ENCODE measurements at places on chromosomes 1 and 21.

DNA sequence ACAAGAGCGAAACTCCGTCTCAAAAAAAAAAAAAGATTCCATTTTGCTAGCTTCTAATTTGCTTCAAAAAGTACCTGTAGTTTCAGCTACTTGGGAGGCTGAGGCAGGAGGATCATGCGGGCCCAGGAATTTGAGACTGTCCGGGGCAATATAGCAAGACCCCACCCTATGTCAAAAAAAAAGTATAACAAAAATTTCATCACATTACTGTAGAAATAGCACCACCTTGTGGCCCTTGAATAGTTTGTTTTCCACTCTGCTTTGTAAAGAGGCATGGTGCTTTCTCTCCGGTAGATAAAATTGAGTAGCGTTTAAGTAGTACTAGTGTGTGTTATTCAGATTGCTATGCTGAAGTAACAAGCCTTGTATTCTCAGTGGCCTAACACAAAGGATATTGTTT lies 18.2 kb upstream of the MSTO1 start:
- DNase-seq = peak; percentile 29

- no peak for DNase-seq
Observed at GRCh38 chr1:190595438-190595837, 117.8 kb upstream of the BRINP3 start.

DNA sequence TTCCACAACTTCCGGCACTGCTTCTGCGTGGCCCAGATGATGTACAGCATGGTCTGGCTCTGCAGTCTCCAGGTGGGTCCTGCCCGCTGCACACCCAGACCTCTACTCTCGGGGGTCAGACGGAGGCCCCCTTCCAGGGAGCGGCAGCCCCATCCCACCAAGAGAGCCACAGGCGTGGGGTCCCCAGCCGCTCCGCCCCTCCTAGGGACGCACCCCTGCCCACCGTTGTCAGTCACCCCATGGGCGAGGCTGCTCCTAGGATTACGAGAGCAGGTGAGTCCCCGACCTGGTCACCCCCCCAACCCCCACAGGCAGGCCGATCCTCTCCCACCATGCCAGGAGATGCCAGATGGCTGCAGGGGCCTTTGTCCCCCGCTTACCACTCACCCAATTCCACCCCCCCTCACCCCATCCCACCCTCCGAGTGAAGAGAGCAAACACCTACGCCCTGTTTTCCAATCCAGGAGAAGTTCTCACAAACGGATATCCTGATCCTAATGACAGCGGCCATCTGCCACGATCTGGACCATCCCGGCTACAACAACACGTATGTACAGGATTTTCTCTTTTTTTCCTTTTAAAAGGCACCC lies 107.0 kb downstream of the PDE9A start:
- no peak for DNase-seq

- DNase-seq = no peak
Observed at GRCh38 chr1:81730881-81731280, 69.9 kb upstream of the ADGRL2 start.

DNA sequence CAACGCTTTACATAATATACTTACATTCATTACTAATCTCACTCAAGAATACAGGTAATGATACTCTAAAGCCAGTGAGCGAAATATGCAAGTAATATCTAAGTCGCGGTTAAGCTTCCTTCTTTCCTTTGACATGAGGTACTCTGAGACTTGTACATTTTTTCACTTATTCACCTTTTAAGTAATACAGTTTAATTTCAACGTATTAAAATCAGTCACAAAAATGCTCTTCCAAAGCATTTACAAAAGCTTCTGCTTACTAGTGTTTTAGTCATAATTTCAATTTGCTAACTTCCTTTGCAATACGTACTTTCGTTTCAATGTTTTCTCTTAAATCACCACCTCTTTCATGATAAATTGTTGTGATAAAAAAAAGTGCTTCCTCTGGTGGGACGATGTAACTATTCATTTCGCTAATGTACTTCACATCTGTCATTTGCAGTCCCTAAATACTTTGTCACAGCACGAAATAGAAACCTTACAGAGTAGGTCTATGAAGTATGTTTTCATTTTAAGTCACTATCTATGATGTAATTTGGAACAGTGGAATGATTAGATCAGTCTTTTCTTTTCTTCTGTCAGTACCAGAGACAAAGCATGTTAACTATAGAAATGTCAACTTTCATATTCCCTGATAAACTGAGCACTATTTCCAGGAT lies 34.0 kb upstream of the ADGRL4 start:
- no peak for DNase-seq

DNA sequence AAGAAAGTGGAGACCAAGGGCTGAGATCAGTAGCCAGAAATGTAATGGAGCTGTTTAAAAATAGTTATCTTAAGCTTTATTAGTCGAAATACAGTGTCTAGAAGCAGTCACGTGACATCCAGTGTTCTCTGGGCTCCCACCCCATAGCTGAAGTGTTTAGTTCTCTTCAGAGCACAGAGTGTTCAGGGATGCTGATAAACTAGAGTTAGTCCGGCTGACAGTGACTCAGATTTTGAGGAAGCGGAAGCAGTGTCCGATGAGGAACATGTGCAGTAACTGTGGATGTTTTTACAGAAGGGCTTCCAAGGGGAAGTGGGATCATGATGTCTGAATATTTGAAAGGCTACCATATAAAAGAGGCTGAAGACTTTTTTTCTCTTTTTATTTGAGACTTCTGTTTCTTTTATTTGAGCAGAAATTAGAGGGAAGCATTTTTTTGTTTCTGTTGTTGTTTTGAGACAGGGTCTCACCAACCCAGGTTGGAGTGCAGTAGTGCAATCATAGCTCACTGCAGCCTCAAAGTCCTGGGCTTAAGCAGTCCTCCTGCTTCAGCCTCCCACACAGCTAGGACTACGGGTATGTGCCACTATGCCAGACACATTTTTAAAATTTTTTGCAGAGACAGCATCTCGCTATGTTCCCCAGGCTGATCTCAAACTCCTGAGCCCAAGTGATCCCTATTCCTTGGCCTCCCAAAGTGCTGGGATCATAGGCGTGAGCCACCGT lies 124.2 kb downstream of the GALNT2 start:
- DNase-seq = no peak

DNA sequence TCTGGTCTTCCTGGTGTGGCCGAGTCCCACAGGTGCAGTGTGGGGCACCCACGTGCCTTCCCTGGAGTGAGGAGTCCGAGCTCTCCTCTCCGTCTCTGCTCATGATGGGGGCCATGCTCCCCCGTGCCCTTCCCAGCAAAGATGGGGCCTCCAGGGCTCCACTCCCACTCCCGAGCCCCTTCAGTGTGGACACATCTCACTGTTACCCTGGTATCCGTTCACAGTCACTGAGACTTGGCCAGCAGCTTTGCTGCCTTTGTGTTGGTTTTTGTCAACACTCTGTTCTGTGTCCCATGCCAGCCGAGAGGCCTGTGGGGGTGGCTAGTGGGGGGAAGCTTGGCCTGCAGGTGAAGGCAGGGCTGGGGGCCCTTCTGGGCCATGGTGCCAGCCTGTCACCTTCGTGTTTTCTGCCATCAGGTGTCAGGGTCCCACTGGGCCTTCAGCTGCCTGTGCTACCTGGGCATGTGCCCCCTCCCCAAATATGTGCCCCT lies 46.9 kb upstream of the POFUT2 start:
- DNase-seq = no peak

DNA sequence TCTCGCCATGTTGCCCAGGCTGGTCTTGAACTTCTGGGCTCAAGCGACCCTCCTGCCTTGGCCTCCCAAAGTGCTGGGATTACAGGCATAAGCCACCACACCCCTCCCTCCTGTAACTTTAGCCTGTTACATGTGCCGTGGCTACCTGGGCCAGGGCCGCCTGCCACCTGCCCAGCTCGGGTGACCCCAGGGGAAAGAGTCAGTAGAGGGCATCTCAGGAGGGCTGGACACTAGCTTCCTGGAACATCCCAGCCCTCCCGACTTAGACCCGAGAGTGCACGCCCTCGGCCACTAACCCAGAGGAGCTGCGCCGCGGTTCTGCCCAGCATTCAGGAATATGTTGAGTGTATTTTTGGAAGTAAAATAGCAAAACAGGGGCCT lies 40.4 kb upstream of the TMEM52 start:
- DNase-seq = no peak

- DNase-seq = no peak
Observed at GRCh38 chr1:233364026-233364425, 36.5 kb downstream of the MAP3K21 start.

DNA sequence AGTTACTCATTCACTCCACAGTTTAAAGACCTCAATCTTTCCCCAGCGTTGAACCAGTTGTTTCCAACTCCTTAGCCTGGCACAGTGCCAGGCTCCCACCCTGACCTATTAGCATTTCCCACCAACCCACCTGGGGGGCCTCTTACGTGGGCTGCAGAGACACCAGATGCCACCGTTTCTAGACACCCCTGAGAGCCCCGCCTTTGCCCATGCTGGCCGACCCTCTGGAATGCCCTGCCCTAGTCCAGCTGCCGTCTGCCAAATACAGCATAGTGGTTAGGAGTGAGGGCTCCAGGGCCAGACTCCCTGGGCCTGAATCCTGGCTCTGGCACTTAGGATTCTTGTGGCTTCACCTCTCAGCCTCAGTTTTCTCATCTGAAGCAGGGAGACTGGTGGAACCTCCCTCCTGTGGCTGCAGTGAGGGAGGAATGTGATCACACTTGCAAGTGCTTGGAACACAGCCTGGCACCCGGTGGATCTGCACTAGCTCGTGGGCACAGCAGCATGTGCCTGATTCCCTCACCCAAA lies 65.2 kb downstream of the TMCO4 start:
- DNase-seq = no peak

DNA sequence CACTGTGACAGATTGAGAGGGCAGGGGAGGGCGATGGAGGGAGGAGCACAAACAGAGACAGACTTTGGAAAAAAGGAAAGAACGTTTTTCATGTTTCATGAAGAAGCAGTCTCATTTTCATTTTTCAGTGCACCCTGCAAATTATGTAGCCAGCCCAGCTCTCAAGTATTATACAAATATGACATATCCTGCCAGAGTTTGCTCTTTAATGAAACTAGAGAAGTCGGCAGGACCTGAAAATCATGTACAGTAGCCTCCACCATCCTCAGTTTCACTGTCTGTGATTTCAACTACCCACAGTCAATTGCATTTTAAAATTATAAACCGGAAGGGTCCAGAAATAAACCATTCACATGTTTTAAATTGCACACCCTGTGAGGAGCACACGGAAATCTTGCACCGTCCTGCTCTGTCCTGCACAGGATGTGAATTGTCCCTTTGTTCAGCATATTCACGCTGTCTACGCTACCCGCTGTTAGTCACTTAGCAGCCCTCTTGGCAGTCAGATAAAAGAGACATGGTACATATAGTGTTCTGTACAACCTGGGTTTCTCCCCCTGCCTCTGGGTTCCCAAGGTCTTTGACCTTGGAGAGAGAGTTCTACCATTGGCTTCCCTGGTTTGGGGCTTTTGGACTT lies 13.6 kb upstream of the ADARB1 start:
- no peak for DNase-seq

DNA sequence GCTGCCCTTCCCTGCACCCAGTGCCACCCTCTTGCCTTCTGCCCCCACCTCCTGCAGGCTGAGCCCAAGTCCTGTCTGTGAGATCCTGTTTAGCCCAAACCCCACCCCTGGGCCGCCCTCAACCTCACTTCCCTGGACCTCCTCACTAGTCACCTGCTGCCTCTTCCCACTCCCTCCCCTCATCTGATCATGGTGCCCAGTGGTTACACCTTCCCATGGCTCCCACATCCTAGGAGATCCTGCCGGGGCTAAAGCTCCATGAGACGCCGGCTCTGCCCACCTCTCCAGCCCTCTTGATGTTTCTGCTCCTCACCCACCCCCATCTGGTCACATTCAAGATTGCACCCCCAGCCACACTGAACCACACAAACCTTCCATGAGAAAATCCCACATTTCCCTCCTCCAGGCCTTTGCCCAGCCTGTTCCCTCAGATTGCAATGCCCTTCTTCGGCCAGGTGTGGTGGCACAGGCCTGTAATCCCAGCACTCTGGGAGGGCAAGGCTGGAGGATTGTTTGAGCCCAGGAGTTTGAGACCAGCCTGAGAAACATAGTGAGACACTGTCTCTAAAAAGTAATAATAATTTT lies 17.0 kb downstream of the TTC39A start:
- DNase-seq = no peak

DNA sequence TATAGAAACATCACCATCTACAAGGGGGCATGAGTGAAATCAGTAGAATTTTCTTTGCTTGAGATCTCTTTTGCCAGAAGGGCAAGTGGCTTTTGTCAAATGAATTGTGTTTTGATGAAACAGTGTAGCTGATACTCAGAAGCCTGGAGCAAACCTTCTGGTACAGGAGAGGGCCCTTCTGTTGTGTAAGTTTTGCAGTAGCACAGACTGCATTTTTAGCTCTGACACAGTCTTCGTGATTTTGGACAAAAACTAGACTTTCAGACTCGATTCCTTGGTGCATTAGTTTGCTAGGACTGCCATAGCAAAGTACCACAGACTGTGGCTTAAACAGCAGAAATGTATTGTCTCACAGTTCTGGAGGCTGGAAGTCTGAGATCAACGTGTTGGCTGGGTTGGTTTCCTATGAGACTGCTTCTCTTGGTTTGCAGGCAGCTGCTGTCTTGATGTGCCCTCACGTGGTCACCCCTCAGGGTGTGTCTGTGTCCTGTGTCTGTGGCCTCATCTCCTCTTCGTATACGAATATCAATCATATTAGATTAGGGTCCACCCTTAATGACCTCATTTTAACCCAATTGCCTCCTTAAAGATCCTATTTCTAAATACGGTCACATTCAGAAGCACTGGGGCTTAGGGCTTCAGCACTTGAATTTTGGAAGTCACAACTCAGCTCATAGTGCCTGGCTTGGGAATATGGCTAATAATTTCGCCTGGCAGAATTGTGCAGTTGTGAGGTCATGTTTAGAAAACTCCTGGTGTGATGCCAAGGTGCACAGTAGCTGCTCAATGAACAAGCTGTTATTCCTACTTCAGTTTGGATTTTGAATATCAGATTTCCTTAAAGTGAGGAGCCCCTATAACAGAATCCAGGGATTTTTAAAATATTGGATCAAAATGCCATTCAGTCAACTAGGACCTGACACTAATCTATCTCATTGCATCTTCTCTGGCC lies 21.2 kb upstream of the DISC1 start:
- DNase-seq = no peak

DNA sequence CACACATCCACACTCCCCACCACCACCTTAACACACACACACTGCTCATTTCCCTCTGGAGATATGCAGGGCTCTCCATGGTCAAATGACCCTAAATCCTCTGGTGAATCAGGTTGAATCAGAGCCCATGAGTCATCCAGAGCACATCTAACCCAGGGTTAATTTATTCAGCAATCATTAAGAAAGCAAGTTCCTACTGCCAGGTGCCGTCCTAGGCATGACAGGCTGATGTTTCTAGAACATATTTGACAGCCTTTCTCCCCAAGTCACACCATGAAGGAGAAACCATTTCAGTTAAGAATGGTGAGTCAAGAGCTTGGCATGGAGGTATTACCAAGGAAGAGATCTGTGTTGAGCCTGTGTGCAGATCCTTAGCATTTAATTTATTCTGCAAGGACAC lies 194.3 kb upstream of the CAMK1G start:
- no peak for DNase-seq

Measured in AG09309 (cell line).